ENCODE measurements at places on chromosomes 7 and 10. TPM values are rescaled to one million over a fixed set of nuclear protein-coding genes. Genes with fewer than 3 reads are reported as not detected.

CACNB2 gene
- 4.9 TPM for total RNA-seq

DNA sequence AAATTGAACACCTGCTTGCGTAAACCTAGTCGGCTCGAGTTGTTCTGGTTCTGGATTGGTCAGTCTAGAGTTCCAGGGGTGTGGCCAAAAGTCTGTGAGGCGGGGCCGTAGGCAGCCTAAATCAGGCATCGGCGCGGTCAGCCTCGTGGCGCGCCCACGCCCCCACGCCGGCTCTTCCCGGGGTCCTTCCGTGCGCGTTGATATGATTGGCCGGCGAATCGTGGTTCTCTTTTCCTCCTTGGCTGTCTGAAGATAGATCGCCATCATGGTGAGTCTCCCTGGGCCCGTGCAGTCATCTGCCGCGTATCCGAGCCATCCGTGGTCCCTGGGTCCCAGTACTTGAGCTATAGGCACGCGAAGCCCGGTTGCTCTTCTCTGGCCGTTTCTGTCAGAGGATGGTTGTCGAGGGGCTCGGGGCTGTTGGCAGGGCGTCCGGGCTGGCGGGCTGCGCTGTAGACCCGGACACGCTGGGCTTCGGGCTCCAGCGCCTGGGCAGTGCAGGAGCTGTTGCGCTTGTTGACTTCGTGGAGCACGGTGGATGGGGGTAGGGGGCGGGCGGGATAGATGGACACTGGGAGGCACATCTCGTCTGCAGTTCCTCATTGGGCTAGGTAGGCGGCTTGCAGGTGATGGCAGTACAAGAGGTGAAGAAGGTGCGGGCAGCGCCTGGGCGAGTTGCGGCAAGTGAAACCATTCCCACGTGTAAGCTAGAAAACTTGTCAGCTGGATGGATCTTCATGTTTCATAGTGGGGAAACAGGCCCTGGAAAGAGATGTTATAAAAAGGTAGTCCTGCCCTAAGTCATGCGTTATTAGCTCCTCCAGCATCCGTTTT lies at the start of gene RPS24:
RPS24 (plus strand) TSS at position 227 of the 834 bp plus-strand sequence; CDS start at position 266, 39 bp downstream.
- peak; percentile 96 for DNase-seq
- peaks cover 34% of the 10 kb centered on the region for H3K36me3 ChIP-seq
- peak within 1 kb of the TSS; percentile 84 for H3K27ac ChIP-seq
- H3K27me3 ChIP-seq, result no peaks in the 10 kb centered on the region
- peak within 1 kb of the TSS; percentile 87 for H3K4me3 ChIP-seq

DNA sequence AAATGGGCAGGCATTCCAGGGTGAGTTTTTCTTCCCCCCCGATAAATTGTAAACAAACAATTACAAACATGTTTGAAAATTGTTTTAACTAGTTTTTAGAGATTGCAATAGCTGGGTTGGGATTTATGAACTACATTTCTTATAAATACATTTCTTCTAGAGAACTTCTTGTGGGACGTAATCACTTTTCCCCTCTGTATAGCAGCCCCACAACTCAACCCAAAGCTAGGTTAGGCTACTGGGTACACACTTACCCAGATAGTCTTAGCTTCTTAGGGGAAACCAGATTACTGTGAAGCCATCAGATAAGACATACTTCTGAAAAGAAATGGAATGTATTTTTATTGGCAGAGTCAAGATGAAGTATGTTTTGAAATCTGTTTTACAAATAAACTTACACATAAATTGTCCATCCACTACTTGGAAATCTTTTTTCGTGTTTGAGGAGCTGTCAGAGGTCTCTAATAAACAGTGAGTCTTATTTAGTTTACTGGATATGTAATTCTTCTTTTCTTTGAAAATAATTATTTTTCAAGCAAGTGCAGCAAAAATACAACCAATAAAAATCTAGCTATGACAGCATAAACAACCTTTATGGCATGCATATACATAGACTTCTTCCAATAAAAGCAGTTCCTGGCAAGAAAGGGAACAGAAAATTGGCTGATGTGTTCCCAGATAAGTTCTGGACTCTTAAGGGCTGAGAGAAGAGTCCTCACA lies 8.0 kb upstream of the GLRX3 start:
- no peaks in the 10 kb centered on the region for H3K36me3 ChIP-seq
- H3K27ac ChIP-seq, result no peak overlapping the region
- peaks cover 3% of the 10 kb centered on the region for H3K27me3 ChIP-seq
- H3K4me3 ChIP-seq, result no peak overlapping the region

DNA sequence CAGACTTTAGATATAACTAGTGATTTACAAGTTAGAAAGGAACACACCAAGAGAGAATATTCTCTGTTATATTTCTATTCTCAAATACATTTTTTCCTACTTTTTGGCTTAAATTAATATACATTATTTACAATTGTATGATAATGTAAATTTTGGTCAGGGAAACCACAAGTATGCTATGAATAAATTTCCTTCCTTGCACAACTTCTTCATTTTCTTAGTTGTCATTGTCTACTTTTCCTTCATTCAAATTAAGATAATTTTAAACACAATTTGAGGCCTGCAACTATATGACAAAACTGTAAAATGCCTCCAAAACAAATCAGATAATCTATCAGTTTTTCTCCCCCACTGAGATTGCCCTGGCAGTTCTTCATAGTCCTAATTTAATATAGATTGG lies 131.3 kb downstream of the CDK14 start:
- H3K36me3 ChIP-seq, result peaks cover 15% of the 10 kb centered on the region
- no peak overlapping the region for H3K27ac ChIP-seq
- no peaks in the 10 kb centered on the region for H3K4me1 ChIP-seq
- no peak for DNase-seq
- H3K4me3 ChIP-seq, result no peak overlapping the region

GRCh38 chr10:123494301-123494808 lies 171.8 kb upstream of the GPR26 start:
- H3K4me1 ChIP-seq, result peaks cover 20% of the 10 kb centered on the region
- H3K27ac ChIP-seq, result no peak overlapping the region
- DNase-seq, result no peak
- no peak overlapping the region for H3K4me3 ChIP-seq
- no peaks in the 10 kb centered on the region for H3K36me3 ChIP-seq

GRCh38 chr10:77565590-77566023 lies 72.0 kb downstream of the KCNMA1 start:
- no peaks in the 10 kb centered on the region for H3K36me3 ChIP-seq
- peaks cover 20% of the 10 kb centered on the region for H3K27me3 ChIP-seq
- no peak for DNase-seq
- no peak overlapping the region for H3K4me3 ChIP-seq
- peaks cover 14% of the 10 kb centered on the region for H3K4me1 ChIP-seq

DNA sequence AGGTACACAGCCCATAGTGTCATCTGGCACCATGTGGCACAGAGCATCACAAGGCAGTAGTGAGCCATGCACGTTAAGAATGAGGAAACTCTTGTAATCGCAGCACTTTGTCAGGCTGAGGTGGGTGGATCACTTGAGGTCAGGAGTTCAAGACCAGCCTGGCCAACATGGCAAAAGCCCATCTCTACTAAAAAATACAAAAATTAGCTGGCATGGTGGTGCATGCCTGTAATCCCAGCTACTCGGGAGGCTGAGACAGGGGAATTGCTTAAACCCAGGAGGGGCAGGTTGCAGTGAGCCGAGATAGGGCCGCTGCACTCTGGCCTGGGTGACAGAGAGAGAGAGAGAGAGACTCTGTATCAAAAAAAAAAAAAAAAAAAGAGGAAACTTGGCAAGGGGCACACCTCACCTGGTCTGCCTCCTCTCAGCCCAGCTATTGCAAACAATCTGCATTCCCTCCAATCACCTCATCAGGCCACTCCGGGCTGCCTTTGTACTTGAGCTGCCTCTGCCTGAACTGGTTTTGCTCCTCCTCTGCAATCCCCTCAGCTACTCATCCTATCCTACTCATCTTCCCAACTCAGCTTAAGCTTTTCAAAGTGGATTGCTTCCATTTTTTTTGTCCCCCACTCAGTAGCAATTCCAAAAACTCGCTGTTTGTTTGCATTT lies 46.0 kb upstream of the OPTN start:
- no peak for DNase-seq
- no peaks in the 10 kb centered on the region for H3K4me1 ChIP-seq
- H3K27ac ChIP-seq, result no peak overlapping the region
- no peaks in the 10 kb centered on the region for H3K36me3 ChIP-seq

- peaks cover 2% of the 10 kb centered on the region for H3K27me3 ChIP-seq
- H3K4me3 ChIP-seq, result no peak overlapping the region
- H3K4me1 ChIP-seq, result no peaks in the 10 kb centered on the region
- no peak overlapping the region for H3K27ac ChIP-seq
- DNase-seq, result no peak
Measured at GRCh38 chr10:107284187-107284586, 119.7 kb upstream of the SORCS1 start.

DNA sequence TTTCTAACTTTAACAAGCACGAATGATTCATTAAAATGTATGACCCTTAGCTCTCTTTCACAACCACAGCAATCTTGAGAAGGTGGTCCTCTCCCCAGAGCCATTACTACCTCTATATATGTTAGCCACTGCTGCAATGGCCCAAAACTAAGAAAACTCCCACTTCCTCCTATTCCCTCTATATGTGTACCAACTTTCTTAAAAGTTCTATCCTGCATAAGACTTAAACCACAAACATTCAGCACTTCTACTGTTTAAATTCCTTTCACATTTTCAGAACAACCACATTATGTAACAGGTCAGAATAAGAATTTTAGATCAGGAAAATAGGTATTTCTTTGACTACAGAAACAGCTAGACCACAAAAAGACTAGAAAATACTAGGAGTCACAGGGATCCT lies 36.2 kb downstream of the WASL start:
- H3K36me3 ChIP-seq, result peaks cover 14% of the 10 kb centered on the region
- H3K27me3 ChIP-seq, result no peaks in the 10 kb centered on the region
- peaks cover 14% of the 10 kb centered on the region for H3K4me1 ChIP-seq
- no peak for DNase-seq
- H3K4me3 ChIP-seq, result no peak overlapping the region

- H3K36me3 ChIP-seq, result no peaks in the 10 kb centered on the region
- H3K4me1 ChIP-seq, result peaks cover 7% of the 10 kb centered on the region
- no peak overlapping the region for H3K4me3 ChIP-seq
- H3K27ac ChIP-seq, result no peak overlapping the region
- peaks cover 11% of the 10 kb centered on the region for H3K27me3 ChIP-seq
- DNase-seq, result peak; percentile 47
Measured at GRCh38 chr7:105429746-105430612, 41.3 kb upstream of the SRPK2 start.

GRCh38 chr7:157977717-157978496 lies 609.7 kb downstream of the PTPRN2 start:
- H3K4me1 ChIP-seq, result no peaks in the 10 kb centered on the region
- no peak overlapping the region for H3K27ac ChIP-seq
- no peak for DNase-seq
- no peaks in the 10 kb centered on the region for H3K36me3 ChIP-seq
- no peak overlapping the region for H3K4me3 ChIP-seq

DNA sequence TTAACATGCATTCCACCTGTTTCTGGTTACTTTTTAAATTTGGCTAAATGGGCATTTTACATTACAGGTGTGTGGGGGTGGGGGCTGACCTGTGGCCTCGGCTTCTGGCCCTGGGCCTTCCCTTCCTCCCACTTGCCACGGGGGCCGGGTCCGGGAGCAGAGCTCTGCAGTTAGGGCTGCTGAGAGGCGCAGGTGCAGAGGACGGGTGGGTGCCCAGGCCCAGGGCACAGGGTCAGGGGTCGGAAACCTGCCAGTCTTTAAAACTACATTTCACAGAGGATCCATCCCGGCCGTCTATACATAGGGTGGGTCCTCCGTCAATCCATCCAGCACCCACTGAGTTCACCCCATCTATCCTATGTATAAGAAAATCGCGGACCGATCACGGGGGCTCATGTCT lies 106.5 kb upstream of the INSIG1 start:
- no peak overlapping the region for H3K4me3 ChIP-seq
- no peak for DNase-seq
- peaks cover 19% of the 10 kb centered on the region for H3K4me1 ChIP-seq
- H3K27ac ChIP-seq, result no peak overlapping the region

GRCh38 chr7:156614434-156615264 lies 25.9 kb upstream of the RNF32 start:
- peak overlapping the region; percentile 50 for H3K4me3 ChIP-seq
- H3K4me1 ChIP-seq, result peaks cover 11% of the 10 kb centered on the region
- no peak for DNase-seq
- no peaks in the 10 kb centered on the region for H3K36me3 ChIP-seq

DNA sequence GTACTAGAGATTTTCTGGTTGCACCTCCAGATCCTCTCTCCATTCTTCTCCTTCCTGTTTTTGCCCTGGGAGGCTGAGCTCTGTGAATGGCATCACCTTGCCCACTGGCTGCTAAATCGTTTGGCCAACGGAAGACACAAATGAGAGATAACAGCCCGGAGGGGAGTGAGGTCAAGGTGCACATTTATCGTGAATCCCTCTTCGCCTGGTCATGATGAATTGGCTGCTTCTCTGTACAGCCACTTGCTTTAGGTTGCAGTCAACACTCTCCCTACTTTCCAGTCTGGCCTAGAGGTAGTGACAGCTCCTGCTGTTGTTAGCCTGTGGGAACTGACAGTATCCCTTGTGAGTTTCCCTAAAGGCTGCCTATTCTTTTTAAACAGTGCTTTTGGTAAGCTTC lies 85.4 kb upstream of the CHCHD3 start:
- H3K36me3 ChIP-seq, result no peaks in the 10 kb centered on the region
- peaks cover 39% of the 10 kb centered on the region for H3K27me3 ChIP-seq

GRCh38 chr7:50412973-50413372 lies 37.2 kb downstream of the FIGNL1 start:
- no peaks in the 10 kb centered on the region for H3K4me1 ChIP-seq
- no peak overlapping the region for H3K4me3 ChIP-seq
- no peak overlapping the region for H3K27ac ChIP-seq
- peaks cover 9% of the 10 kb centered on the region for H3K27me3 ChIP-seq

Measured in type B pancreatic cell (in vitro differentiated cells).